Activated CD8-positive, alpha-beta memory T cell treated with anti-CD3 and anti-CD28 coated beads, Interleukin-2, amount 50 U/mL, for 48 hours (primary cell): ENCODE measurements at places on chromosomes 12 and 14.

GRCh38 chr12:89189448-89189847 lies 162.9 kb downstream of the DUSP6 start:
- DNase-seq: no peak

DNA sequence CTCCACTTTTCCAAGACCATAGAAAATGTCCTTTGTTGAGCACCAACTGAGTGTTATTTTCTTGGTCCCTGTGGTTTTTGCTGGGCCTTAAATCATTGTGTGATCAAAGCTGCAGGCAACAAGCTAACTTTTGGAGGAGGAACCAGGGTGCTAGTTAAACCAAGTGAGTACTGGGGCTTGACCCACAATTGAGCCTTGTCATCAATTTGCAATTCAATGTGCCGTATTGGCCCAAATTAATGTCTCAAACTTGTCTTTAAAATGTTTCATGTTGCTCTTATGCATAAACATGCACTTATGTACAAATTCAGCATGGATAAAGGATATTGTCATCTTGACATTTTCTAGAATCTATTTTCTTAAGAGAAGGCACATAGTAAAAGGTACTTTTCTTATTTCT lies 62.3 kb downstream of the DAD1 start:
- DNase-seq: no peak

GRCh38 chr12:129753586-129753985 lies 150.2 kb downstream of the TMEM132D start:
- DNase-seq: no peak

- no peak for DNase-seq
Measured at GRCh38 chr12:62684570-62685295, 218.1 kb downstream of the MON2 start.

DNA sequence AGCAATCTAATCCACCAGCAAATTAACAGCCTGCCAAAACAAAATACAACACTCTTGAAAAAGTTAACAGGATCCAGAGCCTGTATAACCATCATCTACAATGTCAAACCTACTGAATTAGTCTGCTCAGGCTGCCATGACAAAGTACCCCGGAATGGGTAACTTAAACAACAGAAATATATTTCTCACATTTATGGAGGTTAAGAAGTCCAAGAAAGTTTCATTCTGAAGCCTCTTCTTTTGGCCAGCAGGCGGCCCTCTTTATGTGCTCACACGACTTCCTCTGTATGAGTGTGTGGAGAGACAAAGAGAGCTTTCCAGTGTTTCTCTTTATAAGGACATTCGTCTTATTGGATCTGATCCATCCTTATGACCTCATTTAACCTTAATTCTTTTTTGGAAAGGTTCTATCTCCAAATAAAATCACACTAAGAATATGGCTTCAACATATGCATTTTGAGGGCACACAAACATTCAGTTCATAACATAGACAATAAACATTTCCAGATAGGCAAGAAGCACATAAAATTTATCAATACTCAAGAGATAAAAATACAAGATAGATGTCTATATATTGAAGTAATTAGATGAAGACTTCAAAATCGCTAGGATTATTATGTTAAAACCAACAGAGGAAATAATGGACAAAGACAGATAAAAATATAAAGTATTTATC lies 5.9 kb upstream of the RERG start:
- DNase-seq: no peak

DNA sequence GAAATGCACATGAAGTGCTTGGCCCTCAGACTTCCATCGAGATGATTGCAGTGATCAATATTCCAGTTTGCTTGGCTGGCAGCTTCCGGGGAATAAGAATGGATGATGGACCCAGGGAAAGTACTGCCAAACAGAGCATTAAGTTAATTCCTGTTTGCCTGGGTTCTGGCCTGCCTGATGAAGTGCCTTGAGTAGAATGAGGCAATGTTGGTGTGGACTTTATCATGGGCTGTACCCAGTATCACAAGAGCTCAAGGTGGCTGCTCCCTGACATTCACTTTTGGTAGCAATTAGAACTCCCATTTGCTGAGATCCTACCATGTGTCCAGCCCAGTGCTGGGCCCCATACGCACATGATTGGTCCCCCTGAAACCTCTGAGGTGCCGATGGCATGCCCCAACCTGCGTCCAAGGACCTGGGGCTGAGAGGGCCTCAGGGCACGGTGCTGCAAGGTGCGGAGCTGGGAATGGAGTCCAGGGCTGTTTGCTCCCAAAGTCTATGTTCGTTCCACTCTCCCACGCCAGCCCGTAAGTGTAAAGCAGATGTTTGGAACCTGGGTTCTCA lies 80.7 kb downstream of the SLC25A47 start:
- DNase-seq: no peak

DNA sequence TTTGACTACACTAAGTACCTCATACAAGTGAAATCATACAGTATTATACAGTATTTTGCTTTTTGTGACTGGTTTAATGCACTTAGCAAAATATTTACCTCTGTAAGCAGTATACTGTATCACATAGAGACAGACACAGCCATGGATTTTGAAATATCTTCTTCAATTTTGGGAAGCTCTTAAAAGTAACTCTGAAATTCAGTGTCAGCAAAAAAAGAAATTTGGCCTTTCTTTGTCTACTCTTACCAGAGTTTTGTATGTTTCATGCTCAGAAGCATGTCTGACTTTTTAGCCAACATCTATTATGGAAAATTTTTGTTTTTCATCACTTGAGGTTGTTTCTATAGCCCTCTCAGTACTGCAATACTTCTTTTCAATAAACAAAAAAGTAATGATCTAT lies 1102.2 kb downstream of the TRHDE start:
- no peak for DNase-seq

DNA sequence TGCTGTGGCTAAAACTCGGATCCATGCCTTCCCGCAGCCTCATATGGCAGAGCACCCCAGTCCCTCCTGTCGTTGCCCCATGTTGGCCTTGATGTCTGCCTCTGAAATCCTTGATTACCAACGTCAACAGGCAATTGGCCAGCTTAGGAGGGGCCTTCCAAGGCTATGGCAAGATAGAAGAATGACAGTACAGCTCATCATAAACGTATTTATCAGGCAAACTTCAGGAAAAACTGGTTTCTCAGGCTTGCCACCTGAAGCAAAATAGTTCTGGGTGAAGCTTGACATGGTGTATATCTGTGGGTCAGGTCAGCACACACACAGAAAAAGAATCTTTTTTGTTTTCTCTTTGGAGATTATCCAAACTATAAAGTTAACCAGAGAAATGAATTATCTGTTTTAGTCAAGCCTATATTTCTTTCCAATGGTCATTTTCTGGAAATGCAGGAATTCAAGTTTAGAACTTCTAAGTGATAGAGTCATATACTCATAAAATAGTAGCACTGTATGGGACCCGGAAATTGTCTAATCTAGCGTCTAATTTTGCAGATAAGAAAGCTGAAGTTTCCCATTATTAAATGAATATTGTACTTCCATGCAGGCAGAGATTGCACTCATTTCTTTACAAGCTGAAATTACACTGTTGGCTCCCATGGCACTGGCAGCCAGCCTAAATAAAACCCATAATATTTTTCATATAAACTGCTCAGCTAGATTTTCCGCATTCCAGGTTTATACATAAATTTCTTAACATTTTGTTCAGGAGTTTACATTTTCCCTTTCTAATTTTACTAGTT lies 24.4 kb upstream of the DUSP16 start:
- no peak for DNase-seq

DNA sequence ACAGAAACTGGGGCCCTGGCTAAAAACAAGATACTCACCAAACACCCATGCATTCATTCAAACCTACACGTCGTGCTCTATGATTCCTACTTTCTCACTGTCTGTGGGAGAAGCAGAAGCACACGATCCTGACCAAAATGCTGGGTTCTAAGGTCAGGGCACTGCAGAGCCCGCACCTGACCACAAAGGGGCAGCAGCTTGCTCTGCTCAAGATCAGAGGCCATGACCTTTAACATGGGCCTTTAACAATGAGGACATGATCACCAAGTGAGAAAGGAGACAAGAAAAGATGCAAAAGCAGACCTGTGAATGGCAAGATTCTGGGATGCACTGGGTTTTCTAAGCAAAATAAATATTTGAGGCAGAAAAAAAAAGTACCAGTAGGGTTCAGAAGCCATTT lies 40.1 kb upstream of the VPS33A start:
- DNase-seq: no peak

GRCh38 chr14:32656601-32657000 lies 282.1 kb upstream of the NPAS3 start:
- no peak for DNase-seq

GRCh38 chr14:77065851-77066577 lies 32.0 kb upstream of the CIPC start:
- DNase-seq: no peak

GRCh38 chr12:15794836-15795235 lies 5.6 kb upstream of the EPS8 start:
- DNase-seq: no peak

GRCh38 chr14:22088614-22089342 lies 415.2 kb upstream of the OR4E1 start:
- DNase-seq: no peak

DNA sequence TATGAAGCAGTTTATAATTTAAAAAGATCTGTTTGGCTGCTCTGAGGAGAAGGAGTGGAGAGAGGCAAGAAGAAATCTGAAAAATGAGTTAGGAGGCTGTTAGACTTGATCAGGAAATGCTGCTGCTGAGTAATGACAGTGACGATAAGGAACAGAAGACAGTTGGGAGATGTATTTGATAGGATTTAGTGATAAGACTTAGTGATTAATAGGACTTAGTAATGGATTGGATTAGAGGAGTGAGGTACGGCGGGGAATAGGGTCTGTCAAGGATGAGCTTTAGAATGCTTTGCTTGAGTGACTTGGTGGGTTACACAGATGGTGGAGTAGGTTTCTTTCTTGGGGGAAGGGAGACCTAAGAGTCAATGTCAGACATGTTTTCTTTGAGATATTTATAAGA lies 31.7 kb downstream of the UNC79 start:
- DNase-seq: no peak

DNA sequence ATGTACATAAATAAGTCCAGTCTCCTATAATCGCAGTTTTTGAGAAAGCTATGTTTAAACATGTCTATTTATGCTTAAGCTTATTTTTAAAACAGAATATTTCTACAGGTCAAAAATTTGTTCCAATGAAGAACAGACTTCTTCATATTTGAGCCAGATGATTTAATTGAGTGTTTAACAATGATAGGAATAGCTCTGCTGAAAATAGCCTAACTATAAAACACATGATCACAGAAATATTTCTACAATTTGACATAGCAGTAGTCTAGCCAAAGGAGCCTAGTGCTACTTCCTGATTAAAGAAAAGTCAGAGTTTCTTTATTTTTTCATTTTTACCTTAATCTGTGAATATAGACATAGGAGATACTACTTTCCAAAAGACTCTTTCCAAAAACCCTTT lies 29.4 kb downstream of the DCP1B start:
- DNase-seq: no peak

- no peak for DNase-seq
Measured at GRCh38 chr12:31861360-31861759, 97.9 kb upstream of the RESF1 start.

DNA sequence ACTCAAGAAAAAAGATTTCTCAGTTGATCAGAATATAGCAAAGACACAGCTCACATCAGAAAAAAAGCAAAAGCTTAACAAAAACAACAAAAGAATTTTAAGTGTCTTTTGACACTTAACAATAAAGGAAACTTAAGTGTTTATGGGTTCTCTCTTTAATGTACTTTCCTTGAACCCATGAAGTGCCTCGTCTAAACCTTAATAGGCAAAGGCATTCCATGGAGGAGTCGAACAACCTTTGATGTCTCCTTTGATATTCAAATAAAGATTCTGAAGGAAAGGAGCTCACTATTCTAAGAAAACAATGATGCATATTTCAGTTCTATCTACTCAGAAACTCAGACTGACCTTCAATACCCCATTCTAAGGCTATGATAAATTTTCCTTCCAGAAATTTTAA lies 116.7 kb downstream of the TMTC1 start:
- no peak for DNase-seq

DNA sequence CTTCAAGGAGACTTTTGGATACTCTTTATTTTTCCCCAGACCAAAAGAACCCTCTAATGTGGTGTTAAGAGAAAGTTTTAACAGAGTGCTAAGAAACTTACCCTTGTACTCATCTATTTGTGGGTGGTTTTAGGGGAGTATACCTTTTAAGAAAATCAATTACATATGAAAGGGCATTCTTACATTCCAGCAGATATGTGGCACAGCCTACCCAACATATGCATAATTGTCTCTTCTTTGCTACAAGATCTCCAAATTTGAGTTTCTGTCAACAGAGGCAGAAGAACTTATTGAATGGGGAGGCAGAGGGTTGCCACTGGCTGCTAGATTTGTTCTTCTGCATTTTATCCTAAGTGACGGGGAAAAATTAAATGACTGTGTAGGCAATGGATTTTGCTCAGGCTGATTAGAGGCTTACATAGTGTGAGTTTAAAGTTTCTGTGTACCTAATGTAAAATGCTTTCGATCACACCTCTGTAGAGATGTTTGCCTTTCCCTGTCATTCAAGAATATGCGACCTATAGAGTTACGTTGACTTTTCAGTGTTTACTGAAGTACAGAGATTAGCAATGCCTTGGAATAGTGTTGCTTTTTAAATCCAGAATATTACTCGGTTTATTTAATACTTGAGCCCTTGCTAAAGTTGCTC lies 54.6 kb downstream of the PROX2 start:
- no peak for DNase-seq

DNA sequence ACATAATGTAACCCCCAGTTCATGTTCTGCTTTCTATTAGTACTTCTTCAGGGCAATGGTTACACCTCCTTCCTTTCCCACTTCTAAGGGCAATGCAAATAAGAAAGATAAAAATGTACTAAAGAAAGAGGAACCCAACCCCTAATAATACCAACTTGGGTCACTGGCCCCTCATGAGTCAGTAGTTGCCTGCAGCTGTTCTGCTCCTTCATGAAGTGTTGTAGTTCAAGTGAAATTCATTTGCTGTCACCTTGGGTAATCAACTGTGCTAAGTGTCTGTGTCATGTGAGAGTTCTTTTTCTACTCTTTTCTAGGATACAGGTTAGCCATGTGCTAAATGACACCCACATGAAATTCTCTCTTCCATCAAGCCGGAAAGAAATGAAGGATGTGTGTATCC lies 91.8 kb downstream of the PLXNC1 start:
- no peak for DNase-seq

- DNase-seq: no peak
Measured at GRCh38 chr12:24861766-24862540, 86.9 kb downstream of the BCAT1 start.

GRCh38 chr12:92561543-92561899 lies 141.3 kb upstream of the PLEKHG7 start:
- no peak for DNase-seq

DNA sequence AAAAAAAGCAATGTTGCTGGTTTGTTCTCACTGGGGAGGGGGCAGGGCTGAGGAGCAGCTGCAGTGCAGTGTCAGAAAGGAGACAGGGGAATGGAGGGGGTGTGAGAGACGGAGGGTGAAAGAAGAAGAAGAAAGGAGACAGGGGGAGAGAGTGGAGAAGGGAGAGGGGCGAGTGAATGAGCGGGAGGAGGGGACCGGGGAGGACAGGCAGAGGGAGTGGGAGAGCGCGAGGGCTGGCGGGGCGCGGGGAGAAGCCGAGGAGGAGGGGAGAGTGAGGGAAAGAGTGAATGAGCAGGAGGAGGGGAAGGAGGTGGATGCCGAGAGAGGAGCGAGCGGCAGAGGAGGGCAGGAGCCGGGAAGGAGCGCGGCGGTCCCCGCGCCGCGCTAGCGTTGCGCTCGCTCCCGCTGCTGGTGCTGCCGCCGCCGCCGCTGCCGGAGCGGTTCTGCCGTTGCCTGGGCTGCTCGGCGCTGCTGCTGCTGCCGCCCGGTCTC lies at the start of gene NOVA1:
TSS of gene NOVA1 (minus strand) at position 445 of the 492 bp plus-strand sequence. CDS start 597 bp downstream, outside the sequence.
- no peak for DNase-seq

GRCh38 chr14:57491640-57492039 lies 2.0 kb downstream of the CCDC198 start:
- DNase-seq: no peak

- DNase-seq: no peak
Measured at GRCh38 chr14:94631536-94632304, 19.5 kb downstream of the SERPINA3 start.
